Central memory CD4-positive, alpha-beta T cell (primary cell): ENCODE measurements at places on chromosomes 5 and 9.

DNA sequence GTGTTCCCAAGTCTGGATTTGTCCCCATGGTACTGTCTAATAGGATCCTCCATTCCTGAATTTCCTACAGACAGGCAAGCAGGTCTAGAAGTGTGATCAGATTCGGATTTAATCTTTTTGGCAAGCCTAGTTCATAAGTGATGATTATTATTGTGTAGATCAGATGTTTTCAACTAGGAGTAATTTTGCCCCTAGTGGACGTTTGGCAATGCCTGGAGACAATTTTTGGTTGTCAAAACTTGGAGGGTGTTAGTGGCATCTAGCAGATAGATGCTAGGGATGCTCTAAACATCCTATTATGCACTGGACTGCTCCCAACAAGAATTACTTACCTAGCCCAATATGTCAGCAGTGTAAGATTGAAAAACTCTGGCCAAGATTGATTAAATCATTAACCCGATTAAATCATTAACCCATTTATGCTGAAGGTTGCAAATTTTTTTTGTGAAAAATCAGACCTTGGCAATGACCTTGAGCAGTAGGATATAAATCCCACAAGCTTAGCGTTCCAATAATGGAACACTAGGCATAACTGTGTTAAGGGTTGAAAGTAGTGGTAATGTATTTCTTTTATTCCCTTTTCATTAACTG is 28.2 kb downstream of the TCERG1 start:
- no peak for DNase-seq

- no peak for DNase-seq
Measured at GRCh38 chr9:75156858-75157257, 68.5 kb downstream of the OSTF1 start.

DNA sequence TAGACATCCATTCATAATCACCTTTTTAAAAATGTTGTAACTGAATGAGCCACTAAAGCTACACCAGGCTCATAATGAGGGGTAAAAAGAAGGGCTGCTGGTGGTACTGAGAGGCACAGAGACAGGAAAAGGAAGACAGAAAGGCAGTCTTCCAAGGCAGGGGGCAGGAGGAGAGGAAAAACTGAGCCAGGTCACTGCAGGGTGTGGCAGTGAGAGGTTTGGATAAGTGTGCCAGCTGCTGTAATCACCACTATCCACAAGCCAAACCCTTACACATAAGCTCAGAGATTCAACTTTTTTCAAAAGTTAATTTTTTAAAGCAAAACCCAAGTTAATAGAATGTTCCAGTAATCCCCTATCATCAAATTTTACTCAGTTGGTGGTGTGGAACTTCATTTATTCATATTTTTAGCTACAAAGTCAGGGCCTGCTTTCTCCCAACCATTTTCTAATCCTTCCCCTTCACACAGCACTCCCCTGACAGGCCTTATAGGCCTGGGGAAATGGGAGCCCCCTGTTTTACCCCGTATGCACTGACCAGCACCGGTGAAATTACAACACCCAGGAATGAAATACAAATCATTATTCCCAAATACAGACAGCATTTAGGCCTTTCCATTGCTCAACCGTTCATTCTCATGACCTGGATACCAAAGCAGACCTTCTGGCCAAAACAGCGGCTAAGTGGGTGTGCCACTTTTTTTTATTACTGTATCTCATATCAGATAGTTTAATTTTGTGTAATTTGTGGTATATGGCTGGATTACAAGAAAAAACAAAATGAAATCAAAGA is 76.3 kb downstream of the EFNA5 start:
- no peak for DNase-seq

- no peak for DNase-seq
Measured at GRCh38 chr5:170151097-170151831, 45.6 kb downstream of the FOXI1 start.

GRCh38 chr9:107363516-107364152 is 80.6 kb downstream of the RAD23B start:
- no peak for DNase-seq

DNA sequence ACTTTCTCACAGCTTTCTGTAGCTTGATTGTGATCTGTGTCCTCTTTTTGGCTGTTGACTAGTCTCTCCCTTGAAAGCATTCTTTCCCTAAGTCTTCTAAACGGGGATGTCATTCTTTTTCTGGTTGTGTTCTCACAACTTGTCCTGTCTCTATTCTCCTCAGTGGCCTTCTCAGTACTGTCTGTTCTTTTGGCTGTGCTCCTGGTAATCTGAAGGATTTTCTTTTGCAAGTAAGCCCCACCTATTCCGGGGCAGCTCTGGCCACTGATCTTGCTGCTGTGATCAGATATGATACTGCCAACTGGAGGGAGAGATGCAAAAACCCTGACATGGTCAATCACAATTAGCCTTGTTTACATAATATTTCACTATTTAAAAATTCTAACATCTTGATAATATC is 172.2 kb downstream of the CDC42SE2 start:
- no peak for DNase-seq

GRCh38 chr5:17260549-17260948 is 43.1 kb downstream of the BASP1 start:
- no peak for DNase-seq

GRCh38 chr9:68983008-68983411 is 30.9 kb downstream of the PRKACG start:
- DNase-seq = no peak

- no peak for DNase-seq
Measured at GRCh38 chr5:113900816-113901215, 387.3 kb downstream of the YTHDC2 start.
